ENCODE measurements at places on chromosomes 16 and 17.
A peak's percentile ranks its signal among the peaks of the same experiment; 100 is the strongest.

DNA sequence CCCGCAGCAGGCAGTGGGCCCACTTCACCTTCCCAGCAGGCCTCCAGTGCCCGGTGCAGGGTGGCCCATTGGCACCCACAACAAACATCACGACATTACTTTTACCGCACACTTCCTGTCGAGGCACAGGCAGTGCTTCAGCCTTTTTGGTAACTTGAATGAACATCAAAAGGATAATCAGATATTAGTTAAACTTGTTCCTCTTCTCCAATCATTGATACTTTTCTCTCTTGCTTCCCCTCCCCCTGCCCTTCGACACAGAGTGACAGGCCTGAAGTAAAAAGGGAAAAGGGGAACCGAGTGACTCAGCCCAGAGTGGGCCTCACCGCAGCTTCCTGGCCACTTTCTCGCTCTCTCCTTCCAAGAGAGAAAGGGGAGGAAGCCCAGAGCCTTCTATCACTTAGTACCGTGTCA, 507.0 kb downstream of the MAF start:
- DNase-seq = no peak

DNA sequence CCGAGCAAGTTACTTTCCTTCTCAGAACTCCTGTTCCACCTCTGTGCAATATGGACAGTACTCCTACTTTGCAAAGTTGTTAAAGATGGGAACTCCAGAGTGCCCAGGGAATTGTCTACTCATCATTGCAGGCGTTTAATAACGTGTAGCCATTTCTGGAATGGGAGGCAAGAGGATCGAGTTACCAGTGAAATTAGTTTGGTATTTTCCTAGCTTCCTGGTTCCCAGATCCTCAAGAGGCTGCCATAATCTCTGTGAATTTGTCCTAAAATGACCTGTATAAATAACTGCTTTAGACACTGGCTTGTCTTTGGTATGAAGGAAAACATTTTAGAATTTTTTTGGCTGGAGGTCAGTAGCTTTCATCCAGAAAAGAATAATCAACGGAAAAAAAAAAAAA, 27.7 kb downstream of the WWOX start:
- DNase-seq = no peak

- DNase-seq = peak; percentile 35
Observed at GRCh38 chr17:49694847-49695697, 12.7 kb downstream of the SLC35B1 start.

- no peak for DNase-seq
Observed at GRCh38 chr16:51967646-51968045, 579.3 kb downstream of the TOX3 start.

DNA sequence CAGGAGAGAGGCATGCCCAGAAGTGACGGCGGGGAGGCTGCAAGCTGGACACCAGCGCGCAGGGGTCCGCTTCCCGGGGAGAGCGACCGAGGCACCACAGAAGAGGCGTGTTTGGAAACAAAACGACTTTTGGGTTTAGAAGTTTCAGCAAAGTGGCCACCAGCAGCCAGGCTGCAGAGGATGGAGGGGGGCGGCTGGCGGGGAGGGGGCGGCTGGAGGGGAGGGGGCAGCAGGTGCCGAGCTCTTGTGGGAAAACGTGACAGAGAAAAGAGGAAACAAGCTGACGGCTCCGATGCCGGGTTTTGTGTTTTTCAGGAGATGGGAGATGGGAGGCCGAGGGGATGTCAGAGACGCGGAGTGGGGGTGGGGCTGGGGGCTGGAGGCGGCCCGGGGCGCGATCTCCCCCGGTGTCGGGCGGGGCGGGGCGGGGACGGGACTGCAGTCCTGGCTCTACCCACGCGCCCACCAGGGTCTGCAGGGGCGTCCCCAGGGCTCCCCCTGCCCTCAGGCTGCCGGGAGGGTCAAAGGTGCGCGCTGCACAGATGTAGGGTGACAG, 32.1 kb upstream of the RPH3AL start:
- no peak for DNase-seq

GRCh38 chr17:9016941-9017552, 4.3 kb upstream of the NTN1 start:
- DNase-seq = peak; percentile 20
